NCI-H187 (cell line): ENCODE measurements at places on chromosomes 16 and 17.

GRCh38 chr17:13531721-13532120 lies 70.0 kb downstream of the HS3ST3A1 start:
- DNase-seq, result no peak

- DNase-seq, result no peak
Observed at GRCh38 chr17:39867880-39868553, at the start of gene ZPBP2. TSS of gene ZPBP2 (plus strand) at chr17:39868202. CDS start at chr17:39868355, 153 bp downstream.

GRCh38 chr17:31834448-31834847 lies 24.6 kb downstream of the COPRS start:
- no peak for DNase-seq

DNA sequence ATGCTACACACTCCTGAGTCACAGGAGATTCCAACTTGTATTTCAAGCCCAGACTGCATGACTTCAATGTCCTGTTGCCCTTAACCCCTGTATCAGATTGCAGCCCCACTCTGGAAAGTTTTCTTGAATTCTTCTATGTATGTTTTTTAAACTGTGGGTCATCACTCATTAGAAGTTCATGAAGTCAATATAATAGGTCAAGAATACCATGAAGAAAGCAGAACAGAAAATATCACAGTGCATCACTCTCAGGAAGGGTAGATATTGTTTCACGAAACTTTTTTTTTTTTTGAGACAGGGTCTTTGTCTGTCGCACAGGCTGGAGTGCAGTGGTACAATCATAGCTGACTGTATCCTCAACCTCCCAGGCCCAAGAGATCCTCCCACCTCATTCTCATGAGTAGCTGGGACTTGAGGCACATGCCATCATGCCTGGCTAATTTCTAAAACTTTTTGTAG lies 20.5 kb downstream of the PRKCB start:
- no peak for DNase-seq

- DNase-seq, result no peak
Observed at GRCh38 chr17:50511058-50511457, 2.8 kb downstream of the MYCBPAP start.

GRCh38 chr16:5490499-5490898 lies 392.9 kb upstream of the EEF2KMT start:
- peak; percentile 30 for DNase-seq

- no peak for DNase-seq
Observed at GRCh38 chr17:18256776-18257175, 1.8 kb downstream of the FLII start.

DNA sequence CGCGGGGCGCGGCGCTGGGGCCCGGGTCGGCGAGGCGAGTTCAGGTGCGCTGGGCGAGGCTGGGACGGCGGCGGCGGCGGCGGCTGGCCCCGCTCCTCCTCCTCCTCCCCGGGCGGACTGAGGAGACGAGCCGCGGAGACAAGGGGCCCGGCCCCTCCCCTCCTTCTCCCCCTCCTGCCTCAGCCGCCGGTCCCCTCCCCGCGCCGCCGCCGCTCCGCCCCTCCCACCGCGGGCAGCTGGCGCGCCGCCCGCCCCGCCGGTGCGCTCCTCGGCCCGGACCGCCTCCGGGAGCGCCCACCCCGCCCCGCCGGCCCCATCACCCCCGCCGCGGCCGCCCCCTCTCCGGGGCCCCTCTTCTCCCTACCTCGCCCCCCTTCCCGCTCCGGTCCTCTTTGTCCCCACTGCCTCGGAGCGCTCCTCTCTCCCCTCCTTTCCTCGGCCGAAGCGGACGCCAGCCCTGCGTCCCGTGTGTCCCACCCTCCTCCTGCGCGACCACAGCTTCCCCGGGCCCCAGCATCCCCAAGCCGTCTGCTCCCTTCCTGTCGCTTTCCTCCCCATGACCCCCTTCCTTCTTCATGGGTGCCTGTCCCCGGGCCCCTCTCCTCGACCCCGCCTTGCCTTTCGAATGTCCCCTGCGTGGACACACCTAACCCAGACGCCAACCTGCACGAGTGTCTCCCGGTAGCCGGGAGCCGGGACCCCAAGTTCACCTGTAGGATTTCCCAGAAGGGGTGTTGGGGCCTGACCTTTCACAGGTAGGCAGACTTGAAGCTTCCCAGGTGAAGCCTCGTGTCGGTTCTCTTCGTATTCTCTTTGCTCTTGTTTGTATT lies at the start of gene TOX3:
Gene TOX3 (minus strand): TSS at position 140 of the 830 bp plus-strand sequence. CDS start 420 bp downstream, outside the sequence.
- DNase-seq, result no peak

DNA sequence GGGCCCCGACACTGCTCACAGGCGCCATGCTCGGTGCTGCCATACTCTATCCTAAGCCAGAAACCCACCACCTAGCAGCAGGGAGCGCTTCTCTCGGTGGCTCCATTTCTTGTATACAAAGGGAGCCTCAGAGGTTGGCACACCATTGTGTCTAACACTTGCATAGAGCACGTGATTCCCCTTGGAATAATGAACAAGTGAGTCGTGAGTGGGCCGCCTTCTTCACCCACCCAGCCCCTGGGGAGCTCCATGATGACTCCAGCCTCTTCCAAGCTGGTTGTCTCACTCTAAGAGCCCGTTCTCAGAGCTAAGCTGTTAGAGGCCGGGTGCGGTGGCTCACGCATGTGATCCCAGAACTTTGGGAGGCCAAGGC lies 82.3 kb upstream of the ZNF469 start:
- DNase-seq, result no peak

DNA sequence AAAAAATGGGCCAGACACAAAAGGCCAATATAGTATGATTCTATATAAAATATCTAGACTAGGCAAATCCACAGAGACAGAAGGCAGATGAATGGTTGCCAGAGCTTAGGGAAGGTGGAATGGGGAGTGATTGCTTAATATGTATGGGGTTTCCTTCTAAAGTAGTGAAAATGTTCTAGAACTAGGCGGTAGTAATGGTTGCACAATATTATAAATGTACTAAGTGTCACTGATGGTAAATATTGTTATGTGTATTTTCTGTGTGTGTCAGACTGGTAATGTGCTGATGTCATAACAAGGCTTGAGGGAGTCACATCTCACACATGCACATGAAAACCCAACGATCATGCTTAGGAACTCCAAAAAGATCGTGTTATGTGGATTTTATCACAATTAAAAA lies 106.9 kb upstream of the SIAH1 start:
- no peak for DNase-seq

GRCh38 chr16:78485188-78485916 lies 385.9 kb downstream of the WWOX start:
- no peak for DNase-seq

- DNase-seq, result no peak
Observed at GRCh38 chr16:12661656-12662172, 142.0 kb downstream of the CPPED1 start.

DNA sequence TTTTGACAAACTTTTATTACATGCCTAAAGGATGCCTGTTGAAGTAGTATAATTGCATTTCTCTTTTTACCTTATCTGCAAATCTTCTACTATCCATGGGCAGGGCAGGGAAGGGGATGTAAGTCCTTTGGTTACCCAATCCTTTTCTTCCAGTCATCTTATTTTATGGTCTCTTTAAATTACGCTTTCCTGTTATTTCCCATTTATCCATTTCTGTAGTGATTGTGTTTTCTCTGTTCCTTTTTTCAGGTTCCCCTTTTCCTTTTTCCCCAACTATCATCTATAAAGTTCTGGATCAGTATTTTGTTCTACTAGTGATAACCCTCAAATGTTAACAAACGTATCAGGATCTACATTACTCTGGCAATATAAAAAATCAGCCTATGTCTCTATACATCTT lies 3.3 kb upstream of the ABCA9 start:
- DNase-seq, result no peak

DNA sequence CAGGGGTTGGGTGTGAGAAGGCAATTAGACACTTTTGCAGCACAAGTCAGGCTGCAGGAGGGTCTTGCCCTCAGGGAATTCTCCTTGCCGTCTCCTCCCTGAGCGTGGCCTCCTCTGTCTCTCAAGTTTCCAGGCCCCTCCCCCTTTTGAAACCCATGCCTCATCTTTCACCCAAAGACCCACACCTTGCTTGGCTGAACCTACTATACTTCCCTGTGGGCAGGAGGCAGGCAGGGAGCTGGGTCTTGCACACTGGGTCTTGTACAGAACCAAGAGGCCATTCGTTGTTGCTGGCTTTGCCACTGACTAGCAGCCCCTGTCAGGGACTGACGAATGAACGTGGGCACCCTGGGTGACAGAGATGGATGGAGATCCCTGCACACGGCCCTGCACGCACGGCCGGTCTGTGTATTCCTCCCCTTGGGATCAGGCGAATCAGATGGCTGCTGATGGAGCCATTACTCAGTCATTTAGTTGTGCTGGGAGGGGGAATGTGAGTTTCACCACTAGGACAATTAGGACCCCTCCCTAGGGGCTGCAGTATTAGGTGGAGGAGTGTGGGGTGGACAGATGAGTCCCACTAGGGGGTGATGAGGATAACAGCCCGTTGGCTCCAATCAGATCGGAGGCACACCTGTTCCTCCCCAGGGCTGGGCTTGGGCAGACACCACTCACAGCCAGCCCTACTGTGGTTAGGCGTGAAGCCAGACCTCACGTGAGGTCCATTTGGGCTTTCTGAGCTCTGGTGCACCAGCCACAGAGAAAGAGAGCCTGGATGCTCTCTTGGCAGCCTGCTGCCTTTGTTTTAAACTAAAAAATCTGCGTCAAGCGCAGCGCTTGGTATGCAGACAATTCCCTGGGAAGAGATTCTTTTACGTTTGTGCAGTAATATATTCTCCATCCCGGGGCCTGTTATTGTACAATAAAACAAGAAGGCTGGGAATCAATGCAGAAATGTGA lies 167.7 kb upstream of the WSCD1 start:
- no peak for DNase-seq

DNA sequence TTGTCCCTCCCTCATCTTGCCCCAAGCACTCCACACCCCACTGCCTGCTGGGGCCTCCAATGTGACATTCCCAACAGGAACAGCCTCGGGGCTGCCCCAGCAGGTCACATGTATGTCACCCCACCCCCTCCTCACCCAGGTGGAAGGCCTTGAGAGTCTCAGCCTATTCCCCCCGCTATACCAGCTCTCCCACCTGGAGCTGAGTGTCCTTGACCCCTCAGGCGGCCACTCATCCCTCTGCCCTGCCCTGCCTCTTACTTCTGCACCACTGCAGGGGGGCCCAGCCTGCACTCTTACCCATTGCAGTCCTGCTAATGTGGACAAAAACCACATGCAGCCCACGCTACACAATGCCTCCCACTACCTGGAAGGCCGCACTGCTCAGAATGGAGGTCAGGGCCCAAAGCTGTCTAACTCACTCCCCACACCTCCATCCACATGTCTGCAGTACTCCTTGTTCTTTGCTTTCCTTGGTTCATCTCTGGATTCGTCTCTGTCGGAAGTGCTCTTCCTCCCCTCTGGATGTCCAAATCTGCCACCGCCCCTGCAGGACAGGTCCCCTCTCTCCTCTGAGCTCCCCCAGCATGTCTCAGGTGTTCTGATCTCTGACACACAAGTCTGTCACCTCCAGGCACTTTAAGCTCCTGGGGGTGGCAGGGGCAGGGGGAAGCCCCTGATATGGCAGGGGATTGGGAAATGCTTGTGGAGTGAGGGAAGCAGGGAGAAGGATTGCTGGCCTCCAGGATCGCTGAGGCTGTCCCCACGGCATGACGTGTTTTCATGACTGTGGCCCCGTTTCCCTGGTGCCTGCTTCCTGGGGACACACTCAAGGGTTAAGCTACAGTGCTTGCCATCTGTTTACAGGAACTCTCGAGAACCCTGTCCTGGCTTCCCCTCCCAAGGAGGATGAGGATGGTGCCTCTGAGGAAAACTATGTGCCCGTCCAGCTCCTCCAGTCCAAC lies 20.8 kb downstream of the TRPV2 start:
- DNase-seq, result no peak

- no peak for DNase-seq
Observed at GRCh38 chr17:72158895-72159885, 38.4 kb downstream of the SOX9 start.

DNA sequence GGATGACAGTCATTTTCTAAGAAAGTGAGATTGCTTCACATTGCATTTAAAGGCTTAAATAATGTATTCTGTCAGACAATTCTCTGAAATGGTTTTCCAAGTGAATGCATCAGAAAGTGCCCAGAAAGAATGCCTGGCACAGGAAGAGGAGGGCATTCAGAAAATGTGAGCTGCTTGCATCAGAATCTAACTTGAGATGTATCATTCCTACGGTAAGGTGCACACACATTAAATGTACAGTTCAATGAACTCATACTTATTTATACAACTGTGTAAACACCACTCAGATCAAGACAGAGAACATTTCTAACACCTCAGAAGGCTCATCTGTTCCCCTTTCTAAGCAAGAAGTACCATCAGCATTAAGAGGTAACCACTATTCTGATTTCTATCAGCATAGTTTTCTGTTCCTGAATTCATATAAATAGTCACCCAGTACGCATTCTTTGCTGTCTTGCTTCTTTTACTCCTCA lies 638.0 kb downstream of the MAF start:
- no peak for DNase-seq

- DNase-seq, result peak; percentile 16
Observed at GRCh38 chr17:71516149-71516548, 604.7 kb upstream of the SOX9 start.

GRCh38 chr17:34443619-34444469 lies 80.8 kb upstream of the CCL1 start:
- no peak for DNase-seq

DNA sequence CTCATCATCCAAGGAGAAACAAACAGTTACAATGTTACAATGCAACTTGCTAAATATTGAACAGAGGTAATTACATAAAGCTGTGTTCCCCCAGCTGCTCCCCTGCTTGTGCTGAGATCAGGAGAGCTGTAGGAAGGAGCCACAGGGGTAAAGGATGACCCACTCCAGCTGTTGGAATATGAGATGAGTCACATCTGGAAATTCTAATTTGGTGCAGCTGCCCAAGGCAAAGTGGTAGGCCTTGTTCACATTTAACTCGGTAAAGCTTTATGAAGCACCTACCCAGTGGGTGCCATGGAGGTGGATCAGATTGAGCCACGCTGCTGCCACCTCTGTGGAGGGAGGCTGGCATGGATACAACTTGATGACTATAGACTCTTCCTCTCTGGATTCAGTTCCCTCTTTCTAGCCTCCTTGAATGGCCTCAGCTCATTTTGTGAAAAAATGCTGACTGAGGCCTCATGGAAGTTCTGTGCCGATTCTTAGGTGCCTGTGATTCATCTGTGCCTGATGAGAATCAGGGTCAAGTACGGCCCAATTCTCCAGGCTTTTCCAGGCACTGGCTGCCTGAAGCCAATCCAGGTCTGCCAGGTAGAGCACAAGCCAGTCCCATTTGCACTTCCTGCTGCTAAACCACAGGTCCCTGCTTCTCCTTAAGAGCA lies 7.4 kb downstream of the ZNF689 start:
- DNase-seq, result no peak

DNA sequence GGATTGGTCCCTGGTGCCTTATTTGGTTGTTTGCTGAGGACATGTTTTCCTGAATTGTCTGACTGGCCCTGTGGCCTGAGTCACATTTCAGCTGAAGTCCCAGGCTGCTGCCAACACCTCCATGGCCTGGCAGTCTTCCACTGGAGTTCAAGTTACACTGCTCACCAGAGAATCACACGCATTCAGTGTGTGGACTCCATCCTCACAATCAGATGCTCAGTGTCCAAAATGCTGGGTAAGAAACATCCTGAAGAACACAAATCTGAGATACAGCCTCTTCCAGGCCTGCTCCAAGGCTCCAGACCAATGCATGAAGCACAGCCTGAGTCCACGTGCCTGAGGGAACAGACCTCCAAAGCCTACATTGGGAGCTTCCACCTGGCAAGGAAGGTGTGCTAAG lies 19.2 kb downstream of the CD300LB start:
- no peak for DNase-seq
